ENCODE measurements at places on chromosomes 3 and 15. TPM values are rescaled to one million over a fixed set of nuclear protein-coding genes. Genes with fewer than 3 reads are reported as not detected.

DNA sequence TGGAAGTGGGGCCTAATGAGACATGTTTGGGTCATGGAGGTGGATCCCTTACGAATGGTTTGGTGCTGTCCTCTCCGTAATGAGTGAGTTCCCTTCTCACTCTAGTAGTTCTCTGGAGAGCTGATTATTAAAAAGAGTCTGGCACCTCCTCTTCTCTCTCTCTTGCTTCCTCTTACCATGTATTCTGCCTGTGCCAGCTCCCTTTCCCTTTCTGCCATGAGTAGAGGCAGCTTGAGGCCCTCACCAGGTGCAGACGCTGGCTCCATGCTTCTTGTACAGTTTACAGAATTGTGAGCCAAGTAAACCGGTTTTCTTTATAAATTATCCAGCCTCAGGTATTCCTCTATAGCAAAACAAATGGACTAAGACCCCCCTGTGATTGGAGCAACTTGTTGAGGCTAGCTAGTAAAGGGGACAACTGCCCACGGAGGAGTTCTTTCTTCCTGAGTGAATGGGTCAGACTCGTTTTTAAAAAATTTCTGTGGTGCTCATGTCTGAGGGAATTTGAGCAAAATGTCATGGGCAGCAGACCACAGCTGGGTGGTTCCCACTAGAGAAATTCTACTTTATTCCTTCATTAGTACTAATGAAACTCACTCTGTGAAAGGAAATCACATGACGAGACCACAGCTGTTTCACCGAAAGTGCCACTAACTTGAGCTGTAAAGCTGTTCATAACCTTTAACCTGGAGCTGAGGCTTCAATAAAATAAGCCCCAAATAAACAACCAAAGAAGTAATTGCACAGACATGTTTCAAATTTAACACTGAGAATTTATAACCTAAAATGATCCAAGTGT, 210.0 kb downstream of the NFKBIZ start:
- H3K27me3 ChIP-seq: no peaks in the 10 kb centered on the region
- H3K4me1 ChIP-seq: peaks cover 2% of the 10 kb centered on the region
- DNase-seq: no peak
- H3K4me3 ChIP-seq: no peak overlapping the region
- H3K36me3 ChIP-seq: no peaks in the 10 kb centered on the region
- H3K27ac ChIP-seq: no peak overlapping the region

DNA sequence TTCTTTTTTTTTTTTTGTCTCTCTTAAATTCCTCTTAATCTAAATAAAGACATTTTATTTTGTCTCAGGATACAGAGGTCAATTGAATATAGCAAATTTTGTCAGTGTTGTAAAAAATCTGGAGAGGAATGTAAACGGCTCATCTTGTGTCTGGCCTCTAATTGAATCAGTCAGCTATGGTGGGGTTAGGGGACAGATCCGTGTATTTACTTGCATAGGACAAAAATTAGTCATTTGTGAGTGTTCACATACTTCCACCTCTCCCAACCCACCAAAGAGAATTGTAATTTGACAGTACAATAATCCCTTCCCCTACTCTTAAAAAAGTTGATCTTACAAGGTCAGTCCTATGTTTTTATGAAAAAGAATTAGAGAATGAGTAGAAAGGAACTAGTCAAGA, 18.3 kb downstream of the PPARG start:
- H3K36me3 ChIP-seq: no peaks in the 10 kb centered on the region
- no peak for DNase-seq
- H3K27ac ChIP-seq: no peak overlapping the region
- H3K4me1 ChIP-seq: peaks cover 20% of the 10 kb centered on the region
- H3K27me3 ChIP-seq: no peaks in the 10 kb centered on the region

Gene ALDH1A3
- polyA plus RNA-seq: 218 TPM

Gene CGNL1
- 0.07 TPM for polyA plus RNA-seq

- peaks cover 18% of the 10 kb centered on the region for H3K27me3 ChIP-seq
- no peak for DNase-seq
These were observed 75.8 kb downstream of the CPN2 start for GRCh38 chr3:194275291-194275690.

DNA sequence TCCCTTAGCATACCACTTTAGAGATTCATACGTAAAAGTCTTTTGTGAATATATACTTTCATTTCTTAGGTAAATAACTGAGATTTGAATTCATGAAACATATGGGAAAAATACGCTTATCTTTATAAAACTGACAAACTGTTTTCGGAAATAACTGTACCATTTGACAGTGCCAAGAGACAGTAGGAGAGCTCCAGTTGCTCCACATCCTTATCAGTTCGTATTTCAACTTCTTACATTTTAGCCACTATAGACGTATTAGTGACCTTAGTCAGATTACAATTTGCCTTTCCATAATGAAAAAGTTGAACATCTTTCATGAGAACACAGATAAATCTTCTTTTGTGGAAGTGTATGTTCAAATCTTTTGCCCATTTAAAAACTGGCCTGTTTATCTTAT, 133.5 kb downstream of the NR2E3 start:
- peaks cover 8% of the 10 kb centered on the region for H3K4me1 ChIP-seq
- no peak overlapping the region for H3K27ac ChIP-seq
- no peak overlapping the region for H3K4me3 ChIP-seq

DNA sequence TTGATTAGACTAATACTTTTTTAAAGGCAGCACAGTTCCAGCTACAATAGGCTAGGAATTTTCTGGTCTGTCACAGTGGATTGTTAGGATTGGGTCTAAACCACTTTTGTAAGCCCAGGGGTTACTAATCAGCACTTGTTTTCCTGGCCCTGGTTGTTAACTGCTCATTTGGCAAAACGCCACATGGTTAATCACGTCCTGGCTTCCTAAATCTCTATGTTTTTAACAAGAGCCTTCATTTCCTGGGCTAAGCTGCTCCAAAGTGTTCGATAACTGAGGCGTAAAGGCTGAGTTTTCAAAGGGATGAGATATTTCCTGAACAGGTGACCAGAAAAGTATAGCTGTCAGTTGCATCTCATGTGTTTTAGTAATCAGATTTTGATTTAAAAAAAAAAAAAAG, 38.9 kb upstream of the CLRN1 start:
- peaks cover 5% of the 10 kb centered on the region for H3K27me3 ChIP-seq
- DNase-seq: peak; percentile 26
- no peak overlapping the region for H3K27ac ChIP-seq
- H3K4me1 ChIP-seq: no peaks in the 10 kb centered on the region

DNA sequence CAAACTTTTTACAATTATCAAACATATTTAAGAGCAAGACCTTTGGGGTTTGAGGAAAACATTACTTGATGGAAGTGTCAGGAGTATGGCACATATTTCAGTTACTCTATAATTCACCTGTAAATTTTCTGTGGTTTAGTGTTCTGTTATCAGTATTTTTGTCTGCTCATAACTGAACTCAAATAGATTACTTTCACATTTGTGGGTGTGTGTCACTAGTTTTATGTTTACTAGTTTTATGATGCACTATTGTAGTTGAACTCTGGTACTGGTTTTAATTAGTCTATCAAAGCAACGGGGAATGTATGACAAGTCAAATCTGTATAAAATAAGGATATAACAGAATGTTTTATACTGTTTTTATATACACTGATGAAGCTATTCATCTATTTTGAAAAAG, 27.2 kb downstream of the OXSM start:
- H3K27me3 ChIP-seq: no peaks in the 10 kb centered on the region
- H3K4me1 ChIP-seq: no peaks in the 10 kb centered on the region
- H3K27ac ChIP-seq: no peak overlapping the region
- H3K36me3 ChIP-seq: no peaks in the 10 kb centered on the region
- no peak overlapping the region for H3K4me3 ChIP-seq
- no peak for DNase-seq

Data from keratinocyte (primary cell).